Thoracic aorta (tissue), 2 donors: ENCODE measurements at places on chromosomes 1 and 21. TPM values are rescaled to one million over a fixed set of nuclear protein-coding genes. Genes with fewer than 3 reads are reported as not detected.

DNA sequence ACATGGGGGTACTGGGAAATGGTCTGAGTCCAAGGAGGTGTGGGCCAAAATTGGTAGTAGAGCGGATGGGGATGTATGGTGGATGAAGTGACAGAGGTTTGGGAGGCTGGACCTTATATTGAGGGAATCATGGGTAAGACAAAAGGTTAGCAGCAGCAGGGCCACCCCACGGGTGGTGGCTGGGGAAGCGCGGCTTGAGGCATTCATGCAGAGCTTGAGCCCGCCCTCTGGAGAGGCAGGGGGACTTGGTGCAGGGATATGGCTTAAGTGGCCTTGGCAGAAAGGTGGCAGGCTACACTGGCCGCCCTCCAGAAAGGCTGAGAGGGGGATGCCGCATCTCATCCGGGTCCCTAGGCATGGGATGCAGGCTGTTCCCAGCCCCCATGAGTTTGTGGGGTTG, 31.5 kb downstream of the HMGB4 start:
- peaks cover 36% of the 10 kb centered on the region for H3K4me1 ChIP-seq
- DNase-seq = no peak
- no peaks in the 10 kb centered on the region for H3K27me3 ChIP-seq
- H3K4me3 ChIP-seq = no peak overlapping the region
- H3K27ac ChIP-seq = peak overlapping the region; percentile 84
- H3K36me3 ChIP-seq = no peaks in the 10 kb centered on the region

DNA sequence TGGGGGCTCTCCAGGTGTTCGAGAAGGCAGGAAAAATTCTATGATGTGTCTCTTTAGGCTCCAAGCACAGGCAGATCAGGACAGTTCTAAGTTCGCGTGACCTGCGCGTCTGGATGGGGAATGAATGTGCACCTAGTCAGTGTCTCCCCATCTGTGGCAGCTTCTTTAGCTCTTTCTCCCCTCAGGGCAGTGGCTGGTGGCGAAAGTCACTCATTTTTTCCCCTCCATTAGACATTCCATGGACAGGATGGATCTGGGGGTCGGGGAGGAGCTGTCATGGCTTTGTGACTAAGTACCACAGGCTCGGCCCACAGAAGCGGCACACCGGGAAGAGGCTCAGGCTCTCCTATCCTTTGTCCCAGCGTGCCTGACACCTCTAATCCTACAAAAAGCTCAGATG, 31.0 kb upstream of the EVA1B start:
- H3K27ac ChIP-seq = peak overlapping the region; percentile 80
- no peak overlapping the region for H3K4me3 ChIP-seq
- H3K36me3 ChIP-seq = peaks cover 33% of the 10 kb centered on the region
- H3K4me1 ChIP-seq = peaks cover 34% of the 10 kb centered on the region

- no peak for DNase-seq
- peaks cover 35% of the 10 kb centered on the region for H3K4me1 ChIP-seq
- H3K36me3 ChIP-seq = no peaks in the 10 kb centered on the region
- H3K27me3 ChIP-seq = no peaks in the 10 kb centered on the region
- H3K4me3 ChIP-seq = peak within 1 kb of the TSS; percentile 79
Observed at GRCh38 chr1:153627715-153628626, at the start of gene S100A1. Gene S100A1 (plus strand): TSS chr1:153628434. CDS start chr1:153630522, 2,088 bp downstream.

DNA sequence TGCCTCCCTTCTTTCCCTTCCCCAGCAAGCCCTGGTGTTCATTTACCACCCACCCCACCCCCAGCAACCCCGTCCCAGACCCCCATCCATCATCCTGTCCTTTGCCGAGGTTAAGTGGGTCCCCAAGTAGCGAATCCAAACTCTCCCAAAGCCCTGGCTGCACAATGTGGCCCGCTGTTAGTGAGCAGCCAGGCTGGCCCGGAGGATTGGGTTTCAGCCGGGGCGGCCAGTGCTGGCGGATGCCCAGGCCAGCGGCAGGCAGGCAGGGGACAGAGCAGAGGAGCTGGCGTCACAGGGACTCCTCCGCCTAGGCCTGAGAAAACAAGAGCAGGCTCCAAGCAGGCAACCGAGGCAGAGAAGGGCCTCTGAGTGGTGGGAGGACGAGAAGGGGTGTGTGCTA, 61.4 kb downstream of the EPHB2 start:
- H3K4me1 ChIP-seq = peaks cover 35% of the 10 kb centered on the region
- H3K4me3 ChIP-seq = no peak overlapping the region
- peak overlapping the region; percentile 66 for H3K27ac ChIP-seq
- no peak for DNase-seq

GRCh38 chr1:222736972-222737371, at the start of gene FAM177B:
Gene FAM177B (plus strand): TSS chr1:222737202. CDS start chr1:222746546, 9,344 bp downstream.
- H3K27me3 ChIP-seq = no peaks in the 10 kb centered on the region
- no peak for DNase-seq
- H3K4me1 ChIP-seq = no peaks in the 10 kb centered on the region
- no peak within 1 kb of the TSS for H3K27ac ChIP-seq

DNA sequence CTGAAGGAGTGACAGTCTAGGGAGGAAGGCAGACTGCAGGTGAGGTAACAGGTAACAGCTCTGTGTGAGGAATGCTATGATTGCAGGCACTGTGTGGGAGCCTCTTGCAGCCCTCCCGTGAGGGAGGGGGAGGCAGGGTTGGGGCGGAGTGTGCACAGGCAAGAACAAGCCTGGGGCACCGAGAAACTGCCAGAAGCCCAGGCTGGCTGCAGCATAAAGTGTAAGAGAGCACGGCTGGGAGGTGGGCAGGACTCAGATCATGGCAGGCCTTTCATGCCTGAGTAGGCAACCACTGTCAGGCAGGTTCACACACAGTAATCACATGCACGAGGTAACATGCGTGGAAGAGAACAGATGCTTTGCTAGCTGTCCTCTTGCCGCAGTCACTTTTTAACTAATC, 11.3 kb upstream of the RHEX start:
- no peaks in the 10 kb centered on the region for H3K4me1 ChIP-seq
- H3K27ac ChIP-seq = no peak overlapping the region
- DNase-seq = no peak
- H3K27me3 ChIP-seq = no peaks in the 10 kb centered on the region
- no peak overlapping the region for H3K4me3 ChIP-seq

DNA sequence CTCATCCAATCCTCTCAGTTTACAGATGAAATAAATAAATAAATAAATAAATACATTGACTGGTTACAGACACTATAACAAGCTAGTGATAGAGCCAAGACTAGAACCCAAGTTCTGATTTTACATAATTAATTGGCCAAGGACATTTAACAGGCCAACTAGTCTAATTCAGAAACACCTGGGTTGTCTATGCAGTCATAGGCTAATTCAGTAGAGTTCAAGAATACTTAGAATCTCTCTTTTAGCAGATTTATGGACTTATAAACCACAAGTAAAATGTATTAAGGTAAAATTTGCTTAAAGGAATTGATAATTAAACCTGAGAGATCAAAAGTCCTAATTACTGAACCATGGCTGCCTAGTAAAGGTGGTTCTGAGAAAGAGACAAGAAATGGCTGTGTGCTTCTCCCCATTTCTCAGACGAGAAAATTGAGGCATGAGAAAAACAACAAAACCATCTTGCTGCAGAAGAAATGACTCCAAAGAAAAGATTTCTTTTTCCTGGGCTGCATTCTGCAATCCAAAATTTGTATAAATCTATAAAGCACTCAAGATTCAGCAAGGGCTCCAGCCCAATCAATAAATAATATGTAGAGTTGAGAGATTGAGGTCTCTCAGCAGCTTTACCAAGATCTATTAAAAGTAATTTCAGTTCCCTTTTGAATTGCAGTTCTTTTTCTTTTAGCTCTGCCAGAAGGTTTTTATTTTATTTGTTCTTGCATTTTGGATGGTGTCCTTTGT, 98.3 kb downstream of the DUSP10 start:
- H3K36me3 ChIP-seq = no peaks in the 10 kb centered on the region
- no peak overlapping the region for H3K4me3 ChIP-seq
- no peak for DNase-seq
- no peaks in the 10 kb centered on the region for H3K27me3 ChIP-seq

DNA sequence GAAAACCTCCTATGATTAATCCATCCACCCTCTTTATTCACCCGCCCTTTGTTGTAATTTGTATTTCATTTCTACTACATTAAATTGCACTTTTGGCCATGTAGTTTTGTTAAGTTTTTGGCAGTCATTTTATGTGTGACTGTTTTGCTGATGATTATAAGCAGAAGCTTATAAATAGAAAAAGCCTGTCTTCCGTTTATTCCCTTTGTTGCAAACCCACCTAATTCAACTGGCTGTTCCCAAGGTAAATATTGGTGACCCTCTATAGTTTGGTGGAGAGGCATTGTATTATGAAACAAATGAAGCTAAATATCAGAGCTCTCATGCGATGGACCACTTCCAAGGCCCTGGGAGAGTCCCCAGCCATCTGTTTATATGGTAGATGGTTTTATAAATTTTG, 36.7 kb upstream of the IGSF3 start:
- no peak for DNase-seq
- H3K4me1 ChIP-seq = no peaks in the 10 kb centered on the region
- no peaks in the 10 kb centered on the region for H3K36me3 ChIP-seq

GRCh38 chr1:14915356-14916054, 238.0 kb upstream of the TMEM51 start:
- no peak for DNase-seq
- no peaks in the 10 kb centered on the region for H3K36me3 ChIP-seq
- peaks cover 28% of the 10 kb centered on the region for H3K4me1 ChIP-seq
- H3K4me3 ChIP-seq = no peak overlapping the region
- no peak overlapping the region for H3K27ac ChIP-seq
- H3K27me3 ChIP-seq = no peaks in the 10 kb centered on the region

DNA sequence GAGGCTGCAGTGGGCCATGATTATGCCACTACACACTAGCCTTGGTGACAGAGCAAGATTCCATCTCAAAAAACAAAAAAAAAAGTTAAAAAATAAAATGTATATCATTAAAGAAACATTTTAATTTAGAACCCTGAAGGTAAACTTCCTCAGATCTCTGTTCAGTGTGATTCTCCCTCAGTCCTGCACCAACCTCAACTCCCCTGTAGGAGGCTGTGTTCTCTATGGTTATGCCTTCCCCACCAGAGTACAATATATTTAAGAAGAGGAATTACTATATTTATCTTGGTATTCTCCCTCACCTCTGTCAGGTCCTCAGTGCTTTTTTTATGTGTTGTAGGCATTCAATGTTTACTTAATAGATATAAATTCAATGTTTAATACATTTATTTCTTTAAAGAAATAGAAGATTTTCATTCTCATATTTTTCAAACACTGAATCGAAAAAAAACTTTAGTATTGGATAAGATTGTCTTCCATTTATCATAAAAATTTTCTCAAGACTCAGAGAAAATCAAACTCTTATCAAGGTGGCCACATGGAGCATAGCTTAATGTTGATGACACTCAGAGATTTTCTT, 4.8 kb upstream of the LRRC8B start:
- H3K4me1 ChIP-seq = no peaks in the 10 kb centered on the region
- no peak overlapping the region for H3K27ac ChIP-seq
- no peak overlapping the region for H3K4me3 ChIP-seq
- no peaks in the 10 kb centered on the region for H3K27me3 ChIP-seq
- no peak for DNase-seq
- H3K36me3 ChIP-seq = no peaks in the 10 kb centered on the region

DNA sequence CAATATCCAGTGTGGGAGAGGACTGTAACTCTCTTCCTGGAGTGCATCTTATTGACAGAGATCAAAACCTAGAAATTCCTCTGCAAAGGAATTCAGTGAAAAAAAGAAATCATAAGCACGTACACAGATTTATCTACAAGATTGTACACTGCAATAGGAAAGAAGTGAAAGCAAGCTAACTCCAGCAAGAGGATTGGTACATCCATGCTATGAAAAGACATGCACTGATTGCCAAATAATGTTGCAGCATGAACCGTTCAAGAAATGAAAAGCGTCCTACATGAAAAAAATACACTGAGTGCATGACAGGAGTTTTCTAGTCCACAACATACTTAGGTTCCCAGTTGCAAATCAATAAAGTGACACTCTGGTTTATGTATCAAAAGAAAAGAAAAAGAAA, 1.9 kb upstream of the MGST3 start:
- H3K27ac ChIP-seq = no peak overlapping the region
- H3K27me3 ChIP-seq = no peaks in the 10 kb centered on the region
- H3K4me1 ChIP-seq = peaks cover 16% of the 10 kb centered on the region

DNA sequence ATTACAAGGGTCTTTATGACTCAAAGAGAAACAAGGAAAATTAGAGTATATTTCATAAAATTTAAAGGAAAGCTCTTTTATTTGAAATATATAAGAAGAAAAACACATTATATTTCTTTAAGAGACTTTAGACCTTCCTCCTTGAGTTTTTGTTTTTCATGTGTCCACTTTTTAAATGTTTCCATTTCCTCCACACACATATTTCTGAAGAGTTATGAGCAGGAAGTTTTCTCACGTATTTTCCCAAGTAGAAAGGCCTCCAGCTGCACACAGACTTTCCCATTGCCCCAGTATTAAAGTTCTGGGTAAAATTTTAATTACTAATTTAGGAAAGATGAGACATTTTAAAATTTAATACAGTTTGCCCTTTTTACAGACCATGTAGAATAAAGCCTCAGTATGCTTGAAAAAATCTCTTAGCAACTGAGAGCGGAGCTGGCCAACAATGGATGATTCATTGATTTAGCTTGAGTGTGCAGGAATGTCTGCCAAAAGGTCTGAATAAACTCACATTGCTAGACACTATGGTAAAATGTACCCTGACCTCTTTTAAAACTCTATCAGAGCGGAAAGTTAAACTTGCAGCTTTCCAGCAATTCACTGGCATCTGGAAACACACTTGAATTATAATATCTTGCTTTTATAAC, 57.9 kb downstream of the DDAH1 start:
- peaks cover 38% of the 10 kb centered on the region for H3K4me1 ChIP-seq
- peak overlapping the region; percentile 54 for H3K4me3 ChIP-seq
- peak; percentile 21 for DNase-seq
- H3K27me3 ChIP-seq = no peaks in the 10 kb centered on the region
- no peaks in the 10 kb centered on the region for H3K36me3 ChIP-seq
- H3K27ac ChIP-seq = peak overlapping the region; percentile 55

DNA sequence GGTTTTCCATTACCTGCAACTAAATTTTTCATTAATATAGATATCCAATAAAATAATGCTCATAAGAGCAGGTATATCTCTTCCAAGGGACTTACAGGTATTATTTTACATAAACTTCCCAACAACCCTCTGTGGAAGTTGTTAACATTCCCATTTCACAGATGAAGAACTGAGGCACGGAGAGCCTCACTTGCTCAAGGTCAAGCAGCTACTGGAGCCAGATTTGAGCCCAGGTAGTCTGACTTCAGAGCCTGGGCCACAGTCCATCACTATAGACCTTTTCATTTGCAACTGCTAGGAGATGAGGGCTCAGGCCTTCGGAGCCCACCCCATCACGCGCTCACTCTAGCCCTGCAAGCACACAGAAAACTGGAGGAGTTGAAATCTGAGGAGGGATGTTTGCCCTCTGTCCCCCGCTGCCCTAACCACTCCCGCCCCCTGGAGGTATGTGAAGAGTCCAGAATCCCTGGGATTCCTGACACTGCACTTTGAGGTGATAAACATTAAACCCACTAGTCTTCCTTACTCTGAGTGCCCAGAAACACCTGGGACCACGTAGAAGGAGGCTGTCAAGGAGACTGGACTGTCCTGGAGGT, 11.7 kb upstream of the ALPL start:
- no peak for DNase-seq
- no peak overlapping the region for H3K27ac ChIP-seq
- H3K36me3 ChIP-seq = no peaks in the 10 kb centered on the region

GRCh38 chr21:28193189-28193588, 799.5 kb downstream of the LTN1 start:
- H3K36me3 ChIP-seq = no peaks in the 10 kb centered on the region
- no peak overlapping the region for H3K27ac ChIP-seq
- no peaks in the 10 kb centered on the region for H3K4me1 ChIP-seq
- H3K27me3 ChIP-seq = no peaks in the 10 kb centered on the region
- no peak for DNase-seq

Gene IVL
- not detected for total RNA-seq

Gene CD52
- not detected for total RNA-seq

Gene GBP7
- 0.21 TPM for total RNA-seq

Gene CD48
- 9.0 TPM for total RNA-seq

Gene PLPPR5
- not detected for total RNA-seq

Gene TAS1R3
- 0.14 TPM for total RNA-seq

Gene PLA2G2F
- not detected for total RNA-seq

Gene MTMR11
- total RNA-seq = 50.8 TPM
